Osteoblast (primary cell): ENCODE measurements at places on chromosomes 6 and 20.

GRCh38 chr6:35081426-35081851 lies 59.7 kb downstream of the TCP11 start:
- DNase-seq, result peak; percentile 55
- no peaks in the 10 kb centered on the region for H3K4me1 ChIP-seq
- H3K36me3 ChIP-seq, result peaks cover 14% of the 10 kb centered on the region
- H3K4me3 ChIP-seq, result no peak overlapping the region
- no peak overlapping the region for H3K27ac ChIP-seq

- peak overlapping the region; percentile 1 for H3K4me3 ChIP-seq
- peaks cover 19% of the 10 kb centered on the region for H3K36me3 ChIP-seq
- peak; percentile 82 for DNase-seq
- H3K27ac ChIP-seq, result peak overlapping the region; percentile 71
Observed at GRCh38 chr20:32823078-32823477, 3.3 kb downstream of the MAPRE1 start.

DNA sequence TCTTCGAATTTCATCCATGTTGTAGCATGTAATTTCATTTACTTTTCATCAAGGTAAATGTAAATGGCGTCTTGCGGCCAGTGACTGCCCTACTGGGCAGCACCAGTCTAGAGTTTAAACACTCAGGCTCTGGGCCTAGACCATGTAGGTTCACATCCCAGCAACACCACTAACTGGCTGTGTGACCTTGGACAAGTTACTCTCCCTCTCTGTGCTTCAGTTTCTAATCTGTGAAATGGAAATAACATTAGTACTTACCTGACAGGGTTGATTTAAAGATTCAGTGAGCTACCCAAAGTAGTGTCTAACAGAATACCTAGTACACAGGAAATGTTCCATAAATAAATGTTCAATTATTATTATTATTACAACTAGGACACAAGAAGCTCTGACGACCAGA lies 29.3 kb downstream of the PDRG1 start:
- no peaks in the 10 kb centered on the region for H3K4me1 ChIP-seq
- no peak overlapping the region for H3K27ac ChIP-seq
- H3K4me3 ChIP-seq, result no peak overlapping the region
- H3K27me3 ChIP-seq, result peaks cover 5% of the 10 kb centered on the region
- H3K36me3 ChIP-seq, result no peaks in the 10 kb centered on the region

DNA sequence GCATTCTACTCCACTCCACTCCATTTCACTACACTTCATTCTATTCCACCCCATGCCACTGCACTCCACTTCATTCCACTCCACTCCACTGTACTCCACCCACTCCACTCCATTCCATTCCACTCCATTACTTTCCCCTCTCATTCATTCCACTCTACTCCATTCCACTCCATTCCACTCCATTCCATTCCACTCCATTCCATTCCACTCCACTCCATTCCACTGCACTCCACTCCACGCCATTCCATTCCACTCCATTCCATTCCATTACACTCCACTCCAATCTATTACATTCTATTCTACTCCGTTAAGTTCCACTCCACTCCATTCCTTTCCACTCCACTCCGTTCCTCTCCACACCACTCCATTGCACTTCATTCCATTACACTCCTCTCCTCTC lies 25.0 kb upstream of the DEFB125 start:
- H3K36me3 ChIP-seq, result no peaks in the 10 kb centered on the region
- no peak overlapping the region for H3K27ac ChIP-seq

GRCh38 chr20:10739566-10739965 lies 65.8 kb upstream of the JAG1 start:
- DNase-seq, result peak; percentile 78
- peaks cover 8% of the 10 kb centered on the region for H3K4me1 ChIP-seq
- no peaks in the 10 kb centered on the region for H3K27me3 ChIP-seq
- peak overlapping the region; percentile 68 for H3K4me3 ChIP-seq

GRCh38 chr6:105330913-105331312 lies 72.0 kb downstream of the PREP start:
- H3K27me3 ChIP-seq, result no peaks in the 10 kb centered on the region
- no peak for DNase-seq
- H3K27ac ChIP-seq, result no peak overlapping the region
- H3K4me3 ChIP-seq, result no peak overlapping the region
- H3K4me1 ChIP-seq, result peaks cover 15% of the 10 kb centered on the region

GRCh38 chr6:33144373-33144772 lies 47.9 kb downstream of the COL11A2 start:
- H3K27ac ChIP-seq, result no peak overlapping the region
- DNase-seq, result peak; percentile 74
- no peaks in the 10 kb centered on the region for H3K36me3 ChIP-seq

DNA sequence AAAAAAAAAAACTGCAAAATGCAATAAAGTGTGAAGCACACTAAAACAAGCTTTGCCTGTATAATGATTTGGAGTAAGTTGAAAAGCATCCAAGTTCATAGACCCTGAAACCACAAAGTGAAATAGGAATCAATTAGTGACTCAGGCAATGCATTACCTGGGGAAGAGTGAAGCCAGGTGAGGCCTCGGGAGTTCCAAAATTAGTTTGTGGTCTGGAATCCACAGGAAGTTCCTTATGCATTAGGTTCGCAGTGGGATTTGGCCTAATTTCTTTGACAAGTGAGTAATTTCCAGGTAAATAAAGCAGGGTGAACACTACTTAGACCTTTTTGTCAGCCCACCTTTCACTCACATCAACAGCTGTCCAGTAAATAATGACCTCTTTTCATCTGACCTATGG lies 490.8 kb downstream of the CBLN4 start:
- no peak overlapping the region for H3K27ac ChIP-seq
- no peaks in the 10 kb centered on the region for H3K27me3 ChIP-seq
- DNase-seq, result no peak

GRCh38 chr20:308427-309038 lies 11.2 kb downstream of the ZCCHC3 start:
- H3K27ac ChIP-seq, result peak overlapping the region; percentile 98
- H3K4me1 ChIP-seq, result peaks cover 13% of the 10 kb centered on the region
- H3K27me3 ChIP-seq, result no peaks in the 10 kb centered on the region
- no peak for DNase-seq
- no peak overlapping the region for H3K4me3 ChIP-seq
- H3K36me3 ChIP-seq, result no peaks in the 10 kb centered on the region

GRCh38 chr6:141199074-141199473 lies 933.7 kb upstream of the GJE1 start:
- no peak overlapping the region for H3K4me3 ChIP-seq
- no peaks in the 10 kb centered on the region for H3K36me3 ChIP-seq
- no peak overlapping the region for H3K27ac ChIP-seq
- no peaks in the 10 kb centered on the region for H3K4me1 ChIP-seq
- no peaks in the 10 kb centered on the region for H3K27me3 ChIP-seq
- DNase-seq, result no peak

DNA sequence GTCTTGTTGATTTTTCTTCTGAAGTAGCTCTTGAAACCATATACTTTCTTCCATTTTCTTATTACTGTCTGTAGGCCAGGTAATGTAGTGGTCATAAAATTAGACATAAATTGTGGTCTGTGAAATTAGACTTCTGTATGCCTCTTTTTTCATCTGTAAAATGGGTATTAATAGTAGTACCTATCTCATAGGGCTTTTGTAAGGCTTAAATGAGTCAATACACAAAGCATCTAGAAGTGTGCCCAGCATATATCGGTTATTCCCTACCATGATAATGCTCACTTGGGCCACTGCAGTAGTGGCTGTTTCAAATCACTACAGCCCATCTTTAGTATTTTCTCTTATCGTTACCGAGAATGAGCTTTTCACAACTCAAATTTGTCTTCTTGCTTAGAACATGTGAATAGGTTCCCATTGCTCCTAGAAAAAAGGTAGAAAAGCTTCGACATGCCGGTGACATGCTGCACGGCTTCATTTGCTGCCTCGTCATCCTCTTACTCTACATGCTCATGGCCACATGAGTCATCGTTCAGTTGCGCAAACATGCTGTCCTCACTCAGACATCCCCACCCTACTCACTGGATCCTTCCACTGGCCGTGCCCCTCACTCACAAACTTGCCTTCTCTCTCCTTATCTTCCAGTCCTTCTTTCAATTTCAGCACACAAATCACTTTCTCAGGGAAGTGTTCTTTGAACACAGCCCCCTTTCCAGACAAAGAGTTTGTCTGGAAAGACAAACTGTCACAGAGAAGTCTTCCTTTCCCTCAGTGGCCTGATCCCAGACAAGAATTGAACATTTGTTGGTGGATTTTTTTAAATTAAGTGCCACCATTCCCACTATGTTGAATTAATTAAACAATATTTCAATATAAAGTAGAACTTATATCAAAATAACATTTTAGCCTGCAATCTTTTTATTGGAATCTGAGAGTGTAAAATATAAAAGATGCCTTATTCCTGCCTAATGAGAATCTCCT lies 32.2 kb upstream of the ERVFRD-1 start:
- peaks cover 8% of the 10 kb centered on the region for H3K4me1 ChIP-seq
- peak overlapping the region; percentile 55 for H3K27ac ChIP-seq
- H3K36me3 ChIP-seq, result no peaks in the 10 kb centered on the region
- peak; percentile 82 for DNase-seq
- H3K4me3 ChIP-seq, result no peak overlapping the region

- no peaks in the 10 kb centered on the region for H3K36me3 ChIP-seq
- no peaks in the 10 kb centered on the region for H3K4me1 ChIP-seq
- DNase-seq, result no peak
- H3K27ac ChIP-seq, result no peak overlapping the region
Observed at GRCh38 chr6:106390088-106390487, 29.6 kb downstream of the CRYBG1 start.

GRCh38 chr6:33754222-33754621 lies 7.5 kb upstream of the IP6K3 start:
- no peaks in the 10 kb centered on the region for H3K36me3 ChIP-seq
- no peak overlapping the region for H3K27ac ChIP-seq
- H3K4me3 ChIP-seq, result no peak overlapping the region
- H3K27me3 ChIP-seq, result no peaks in the 10 kb centered on the region
- H3K4me1 ChIP-seq, result peaks cover 16% of the 10 kb centered on the region

- peak; percentile 38 for DNase-seq
- H3K27ac ChIP-seq, result no peak overlapping the region
- no peaks in the 10 kb centered on the region for H3K36me3 ChIP-seq
- no peaks in the 10 kb centered on the region for H3K27me3 ChIP-seq
- no peaks in the 10 kb centered on the region for H3K4me1 ChIP-seq
- no peak overlapping the region for H3K4me3 ChIP-seq
Observed at GRCh38 chr6:150575836-150576235, 23.8 kb upstream of the PLEKHG1 start.

DNA sequence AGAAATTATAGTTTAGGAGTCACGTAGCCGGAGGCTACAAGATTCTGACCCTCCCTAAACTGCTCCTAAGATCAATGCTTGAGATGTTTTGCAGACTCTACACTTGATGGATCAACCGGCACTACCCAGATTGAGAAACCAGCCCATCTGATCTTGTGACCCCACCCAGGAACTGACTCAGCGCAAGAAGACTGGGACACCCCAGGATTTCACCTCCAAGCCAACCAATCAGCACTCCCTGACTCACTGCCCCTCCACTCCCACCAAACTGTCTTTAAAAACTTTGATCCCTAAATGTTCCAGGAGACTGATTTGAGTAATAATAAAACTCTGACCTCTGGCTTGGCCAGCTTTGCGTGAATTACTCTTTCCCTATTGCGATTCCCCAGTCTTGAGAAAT lies 99.8 kb downstream of the OPRM1 start:
- no peaks in the 10 kb centered on the region for H3K36me3 ChIP-seq
- H3K27me3 ChIP-seq, result no peaks in the 10 kb centered on the region
- H3K27ac ChIP-seq, result no peak overlapping the region

DNA sequence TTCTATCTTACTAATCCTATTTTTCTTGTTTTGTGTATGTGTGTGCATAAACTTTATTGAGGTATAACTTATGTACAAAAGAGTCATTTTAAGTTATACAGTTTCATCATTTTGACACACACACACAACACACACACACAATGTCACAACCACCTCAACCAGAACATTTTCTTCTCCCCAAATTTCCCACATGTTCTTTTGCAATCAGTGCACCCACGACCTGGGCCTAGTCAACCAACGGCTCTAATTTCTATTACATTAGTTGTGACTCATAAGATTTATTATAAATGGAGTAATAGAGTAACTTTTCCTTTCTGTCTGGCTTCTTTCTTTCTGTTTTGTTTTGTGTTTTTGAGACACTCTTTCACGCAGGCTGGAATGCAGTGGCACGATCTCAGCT lies 9.8 kb upstream of the POM121L2 start:
- no peaks in the 10 kb centered on the region for H3K27me3 ChIP-seq
- no peak overlapping the region for H3K4me3 ChIP-seq
- H3K27ac ChIP-seq, result no peak overlapping the region

DNA sequence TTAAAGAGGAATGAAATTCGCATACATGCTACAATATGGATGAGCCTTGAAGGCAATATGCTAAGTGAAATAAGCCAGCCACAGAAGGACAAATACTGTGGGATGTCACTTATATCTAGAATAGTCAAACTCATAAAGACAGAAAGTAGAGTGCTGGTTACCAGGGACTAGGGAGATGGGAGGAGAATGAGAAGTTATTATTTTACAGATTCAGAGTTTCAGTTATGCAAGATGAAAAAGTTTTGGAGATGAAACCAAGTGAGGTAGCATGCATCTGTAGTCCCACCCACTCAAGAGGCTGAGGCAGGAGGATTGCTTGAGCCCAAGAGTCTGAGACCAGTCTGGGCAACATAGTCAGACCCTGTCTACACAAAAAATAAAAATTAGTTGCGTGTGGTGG lies 82.5 kb upstream of the ARID1B start:
- no peaks in the 10 kb centered on the region for H3K4me1 ChIP-seq
- no peaks in the 10 kb centered on the region for H3K36me3 ChIP-seq
- H3K27ac ChIP-seq, result no peak overlapping the region
- no peaks in the 10 kb centered on the region for H3K27me3 ChIP-seq
- no peak for DNase-seq

- H3K4me1 ChIP-seq, result no peaks in the 10 kb centered on the region
- no peak overlapping the region for H3K4me3 ChIP-seq
- peaks cover 39% of the 10 kb centered on the region for H3K27me3 ChIP-seq
- DNase-seq, result no peak
Observed at GRCh38 chr20:24472426-24472825, 3.0 kb downstream of the SYNDIG1 start.

- no peaks in the 10 kb centered on the region for H3K36me3 ChIP-seq
- DNase-seq, result peak; percentile 18
- H3K27me3 ChIP-seq, result no peaks in the 10 kb centered on the region
- no peaks in the 10 kb centered on the region for H3K4me1 ChIP-seq
Observed at GRCh38 chr6:19896693-19897010, 59.5 kb downstream of the ID4 start.

DNA sequence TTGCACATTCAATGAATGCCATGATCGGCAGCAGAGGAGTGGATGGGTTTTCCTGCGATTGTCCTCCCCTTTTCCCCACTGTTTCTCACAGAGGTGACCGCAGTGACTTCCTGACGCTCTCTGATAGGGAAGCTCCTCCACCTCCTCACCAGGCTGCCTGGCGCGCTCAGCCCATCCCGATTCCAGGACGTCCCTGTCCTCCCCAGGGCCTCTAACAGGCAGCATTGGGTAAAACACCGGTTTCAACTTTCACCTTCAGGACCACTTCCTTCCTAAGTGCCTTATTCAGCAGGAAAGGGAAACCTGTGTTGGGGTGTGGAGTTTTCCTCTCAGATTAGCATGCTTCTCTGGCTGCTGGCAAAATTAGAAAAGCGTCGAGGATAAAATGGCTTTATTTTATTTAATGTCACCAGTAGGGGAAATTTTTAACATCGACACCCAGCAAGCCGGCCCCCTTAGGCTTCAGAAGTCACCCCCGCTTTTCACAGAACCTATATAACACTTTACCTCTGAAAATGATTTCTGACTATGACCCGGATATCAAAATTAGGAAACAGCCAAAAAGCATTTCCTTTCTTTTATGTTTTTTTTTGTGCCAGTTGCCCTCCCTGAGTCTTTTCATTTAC lies 570.4 kb upstream of the GJE1 start:
- H3K36me3 ChIP-seq, result no peaks in the 10 kb centered on the region
- H3K27ac ChIP-seq, result peak overlapping the region; percentile 50
- H3K4me1 ChIP-seq, result peaks cover 14% of the 10 kb centered on the region
- H3K4me3 ChIP-seq, result peak overlapping the region; percentile 41
